ENCODE measurements at places on chromosomes 11 and 22. TPM values are rescaled to one million over a fixed set of nuclear protein-coding genes. Genes with fewer than 3 reads are reported as not detected.

PHLDB1 gene
- 85.2 TPM for total RNA-seq

- DNase-seq = no peak
Observed at GRCh38 chr11:2525941-2526807, 81.4 kb downstream of the KCNQ1 start.

GRCh38 chr11:106344966-106345365, 267.5 kb downstream of the AASDHPPT start:
- no peak for DNase-seq

- no peak for DNase-seq
Observed at GRCh38 chr11:120375076-120375475, 38.9 kb downstream of the ARHGEF12 start.

DNA sequence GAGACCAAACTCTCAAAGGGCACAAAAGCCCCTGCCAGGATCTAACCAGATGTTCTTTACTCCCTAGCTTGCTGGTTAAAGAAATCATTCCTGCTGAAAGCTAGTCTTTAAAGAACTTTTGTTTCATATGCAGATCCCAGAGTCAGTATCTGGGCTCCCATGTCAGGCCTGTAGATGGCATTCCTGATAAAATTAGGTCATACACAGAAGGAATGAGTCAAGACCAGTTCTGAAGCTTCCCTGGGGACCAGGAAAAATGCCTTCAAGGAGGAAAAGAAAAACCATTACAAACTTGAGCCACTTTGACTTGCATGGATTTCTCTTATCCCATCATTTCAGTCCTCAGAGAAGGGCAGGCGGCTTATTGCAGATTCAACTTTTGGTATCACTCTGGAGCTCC, 5.9 kb downstream of the DBX1 start:
- DNase-seq = peak; percentile 72

ATL3 gene
- 24.4 TPM for total RNA-seq

- no peak for DNase-seq
Observed at GRCh38 chr11:76624500-76625379, 45.8 kb downstream of the LRRC32 start.

DNA sequence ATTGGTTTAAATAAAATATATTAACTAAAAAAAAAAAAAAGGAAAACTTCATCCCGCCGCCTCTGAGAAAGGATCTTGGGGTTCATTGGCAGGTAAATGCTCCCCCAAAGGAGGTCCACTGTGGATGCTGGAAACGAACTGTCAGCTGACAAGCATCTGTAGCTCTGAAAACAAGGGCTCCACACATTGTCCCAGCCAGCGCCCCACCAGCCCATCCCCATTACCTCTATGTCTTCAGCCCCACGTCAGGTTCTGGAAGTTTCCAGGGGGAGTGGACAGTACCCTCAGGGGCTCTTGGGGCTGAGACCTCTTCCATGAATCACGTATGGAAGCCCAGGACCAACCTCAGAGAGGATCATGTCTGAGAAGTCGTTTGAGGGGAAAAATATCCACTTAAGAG, 66.4 kb upstream of the WNT7B start:
- no peak for DNase-seq

GRCh38 chr22:50301581-50301991, 5.9 kb downstream of the PLXNB2 start:
- no peak for DNase-seq

DNA sequence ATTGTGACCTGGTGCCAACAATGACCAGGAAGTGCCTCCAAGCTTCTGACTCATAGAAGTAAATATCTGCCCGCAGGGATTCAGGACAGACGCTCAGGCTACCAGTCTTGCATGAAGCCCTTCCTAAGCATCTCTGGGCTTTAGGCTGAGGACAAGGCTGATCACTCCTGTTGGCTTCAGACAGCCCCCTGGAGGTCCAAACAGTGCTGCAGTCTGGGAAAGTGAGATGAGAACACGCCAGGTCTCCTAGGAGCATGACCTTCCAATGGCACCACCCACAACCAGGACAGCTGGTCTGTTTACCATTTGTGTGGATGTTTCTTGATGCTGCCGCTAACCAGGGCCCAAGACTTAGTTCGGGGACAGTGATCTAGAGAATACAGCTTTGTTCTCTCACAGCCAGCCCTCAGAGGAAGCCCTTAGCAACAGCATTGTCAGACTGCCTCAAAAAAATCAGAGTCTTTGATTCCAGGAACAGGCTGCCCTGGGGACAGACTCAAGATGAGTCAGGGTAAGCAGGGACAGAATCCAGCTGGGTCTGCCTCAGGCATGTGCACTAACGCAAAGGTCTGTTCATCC, 111.2 kb downstream of the ZNF280B start:
- DNase-seq = peak; percentile 15

- DNase-seq = no peak
Observed at GRCh38 chr11:125286486-125286885, 121.9 kb downstream of the PKNOX2 start.

- DNase-seq = peak; percentile 14
Observed at GRCh38 chr11:134685793-134686380, 273.8 kb upstream of the B3GAT1 start.

DNA sequence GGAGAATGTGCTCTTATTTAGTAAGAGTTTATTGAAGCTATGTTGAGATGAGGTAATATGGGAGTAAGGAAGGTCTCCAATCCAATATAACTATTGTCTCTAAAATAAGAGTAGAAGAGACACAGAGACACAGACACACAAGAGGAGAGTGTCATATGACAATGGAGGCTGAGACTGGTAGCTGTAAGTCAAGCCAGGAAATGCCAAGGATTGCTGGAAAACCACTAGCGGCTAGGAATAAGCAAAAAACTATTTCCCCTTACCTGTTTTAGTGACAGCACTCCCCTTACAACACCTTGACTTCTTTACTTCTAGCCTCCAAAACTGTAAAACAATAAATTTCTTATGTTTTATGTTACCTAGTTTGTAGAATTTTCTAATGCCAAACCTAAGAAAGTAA, 1652.8 kb downstream of the LRRC4C start:
- peak; percentile 1 for DNase-seq

SHANK2 gene
- 73.1 TPM for total RNA-seq

PNPLA3 gene
- 23.4 TPM for total RNA-seq

- no peak for DNase-seq
Observed at GRCh38 chr22:40040927-40041326, 46.2 kb downstream of the FAM83F start.

DNA sequence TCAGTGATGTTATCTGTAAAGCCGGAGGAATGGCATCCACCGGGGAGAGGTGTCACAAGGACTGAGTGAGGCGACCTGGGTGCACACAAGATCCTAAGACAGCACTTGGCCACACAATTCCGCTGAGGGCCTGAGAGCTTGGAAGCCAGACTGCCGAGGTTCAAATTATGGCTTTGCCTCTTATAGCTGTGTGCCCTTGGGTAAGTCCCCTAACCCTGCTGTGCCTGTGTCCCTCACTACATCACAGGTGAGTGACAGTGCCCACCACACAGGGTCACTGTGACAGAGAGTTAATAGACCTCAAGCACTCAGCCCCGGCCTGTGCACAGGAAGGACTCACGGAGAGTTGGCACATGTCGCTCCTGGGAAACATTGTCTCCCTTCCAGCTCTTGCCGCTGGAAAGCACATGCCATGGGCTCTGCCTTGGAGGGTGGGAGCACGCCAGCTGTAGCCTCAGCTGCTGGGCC, 592 bp downstream of the RHOD start:
- no peak for DNase-seq

DNA sequence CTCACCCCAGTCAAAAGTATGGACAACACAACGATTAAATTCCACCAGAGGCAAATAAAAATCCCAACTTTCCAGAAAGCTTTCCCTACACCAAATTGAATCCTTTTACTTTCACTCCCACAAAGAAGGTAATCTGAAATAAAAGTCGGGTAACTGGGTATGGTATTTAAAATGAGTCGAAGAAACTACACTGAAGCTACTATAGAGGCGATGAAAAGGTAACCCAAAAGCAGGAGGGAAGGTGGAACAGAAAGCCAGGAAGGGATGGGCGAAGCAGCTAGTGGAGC, 1.1 kb downstream of the PICALM start:
- no peak for DNase-seq

DNA sequence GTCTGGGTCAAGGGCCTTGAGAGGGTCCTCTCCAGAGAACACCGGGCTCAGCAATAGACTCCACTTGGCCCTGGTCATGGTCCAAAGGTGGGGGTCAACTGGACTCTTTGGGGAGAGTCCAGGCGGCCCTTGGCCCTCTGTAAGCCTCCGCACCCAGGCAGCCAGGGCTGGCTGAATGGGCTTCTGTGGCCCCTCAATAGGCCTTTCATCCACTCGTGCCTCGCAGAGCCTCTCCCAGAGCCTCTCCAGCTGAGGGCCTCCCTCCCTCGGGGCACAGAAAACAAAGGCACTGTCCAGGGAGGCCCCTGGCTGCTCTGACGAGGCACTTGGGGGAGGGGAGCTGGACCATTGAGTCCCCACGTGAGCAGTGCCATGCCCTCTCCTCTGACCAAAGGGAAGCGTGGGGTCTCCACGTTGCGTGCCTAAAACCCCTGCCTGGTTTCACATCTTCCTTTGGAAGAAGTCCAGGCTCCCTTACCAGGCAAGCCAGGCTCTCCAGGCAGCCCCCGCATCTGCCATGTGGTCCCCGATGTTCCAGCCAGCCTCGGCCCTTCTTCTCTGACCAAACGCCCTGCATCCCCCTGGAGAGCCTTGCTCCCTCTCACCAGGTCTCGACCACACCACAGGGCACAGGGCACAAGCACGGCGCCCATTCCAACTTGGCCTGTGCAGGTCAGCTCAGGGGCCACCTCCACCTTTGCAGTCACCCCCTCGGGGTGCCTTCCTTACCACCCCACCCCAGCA, 15.5 kb downstream of the KIAA0930 start:
- no peak for DNase-seq

- no peak for DNase-seq
Observed at GRCh38 chr11:17721242-17721999, 2.0 kb downstream of the MYOD1 start.

DNA sequence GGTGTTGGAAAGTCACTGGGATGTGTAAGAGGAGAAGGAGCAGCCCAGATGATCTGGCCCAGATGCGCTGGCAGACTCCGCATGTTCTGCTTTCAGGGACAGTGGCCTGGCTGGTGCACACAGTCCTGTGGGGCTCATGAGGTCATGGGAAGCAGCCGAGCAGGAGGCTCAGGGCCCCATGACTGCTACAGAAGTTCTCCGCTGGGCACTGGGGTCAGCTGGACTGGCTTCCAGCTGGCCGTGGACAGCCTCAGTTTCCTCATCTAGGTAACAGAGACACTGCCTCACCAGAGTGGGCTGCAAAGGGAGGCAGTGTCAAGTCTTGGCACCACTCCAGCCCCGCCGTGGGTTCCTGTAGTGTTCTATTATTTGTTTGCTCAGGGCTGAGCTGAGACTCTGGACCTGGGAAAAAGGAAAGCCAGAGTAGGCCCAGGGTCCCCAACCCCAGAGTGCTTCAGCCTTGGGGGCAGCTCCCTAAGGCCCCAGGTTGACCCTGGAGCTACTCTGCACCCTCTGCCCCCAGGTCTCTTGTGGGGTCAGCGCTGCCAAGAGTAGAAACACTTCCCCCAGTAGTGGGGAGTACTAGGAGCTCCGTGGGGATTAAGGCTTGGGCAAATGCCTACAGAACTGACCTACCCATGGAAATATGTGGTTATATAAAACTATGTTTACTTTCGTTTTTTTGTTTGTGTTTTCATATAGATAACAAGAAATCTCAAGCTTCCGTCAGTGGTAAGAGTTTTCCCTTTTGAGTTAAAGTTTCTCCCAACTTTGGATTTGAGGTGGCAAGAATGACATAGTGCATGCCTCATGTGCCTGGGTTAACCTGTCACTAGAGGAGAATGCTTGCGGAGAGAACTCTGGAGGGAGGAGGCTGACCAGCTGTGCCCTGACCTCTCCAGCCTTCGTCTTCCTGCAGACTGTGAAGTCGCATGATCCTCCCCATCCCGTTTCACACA, 45.3 kb downstream of the MED15 start:
- DNase-seq = no peak

DNA sequence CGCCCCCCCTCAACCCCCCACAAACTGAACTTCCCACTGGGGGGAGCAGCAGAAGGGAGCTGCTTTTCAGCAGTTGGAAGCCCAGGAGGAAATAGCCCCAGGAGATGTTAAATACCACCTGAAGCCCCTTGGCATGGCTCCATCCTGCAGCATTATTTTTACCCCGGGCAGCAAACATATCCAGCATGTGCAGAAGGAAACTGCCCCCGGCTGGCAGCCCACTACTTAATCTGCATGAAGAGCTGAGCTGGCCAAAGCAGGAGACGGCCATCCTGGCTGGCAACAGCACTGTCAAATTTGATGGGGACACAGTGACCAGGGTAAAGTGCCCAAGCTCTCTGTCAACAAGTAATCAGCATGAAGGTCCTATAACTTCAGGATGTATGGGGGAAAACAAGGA, 32.0 kb downstream of the BUD13 start:
- DNase-seq = no peak

DNA sequence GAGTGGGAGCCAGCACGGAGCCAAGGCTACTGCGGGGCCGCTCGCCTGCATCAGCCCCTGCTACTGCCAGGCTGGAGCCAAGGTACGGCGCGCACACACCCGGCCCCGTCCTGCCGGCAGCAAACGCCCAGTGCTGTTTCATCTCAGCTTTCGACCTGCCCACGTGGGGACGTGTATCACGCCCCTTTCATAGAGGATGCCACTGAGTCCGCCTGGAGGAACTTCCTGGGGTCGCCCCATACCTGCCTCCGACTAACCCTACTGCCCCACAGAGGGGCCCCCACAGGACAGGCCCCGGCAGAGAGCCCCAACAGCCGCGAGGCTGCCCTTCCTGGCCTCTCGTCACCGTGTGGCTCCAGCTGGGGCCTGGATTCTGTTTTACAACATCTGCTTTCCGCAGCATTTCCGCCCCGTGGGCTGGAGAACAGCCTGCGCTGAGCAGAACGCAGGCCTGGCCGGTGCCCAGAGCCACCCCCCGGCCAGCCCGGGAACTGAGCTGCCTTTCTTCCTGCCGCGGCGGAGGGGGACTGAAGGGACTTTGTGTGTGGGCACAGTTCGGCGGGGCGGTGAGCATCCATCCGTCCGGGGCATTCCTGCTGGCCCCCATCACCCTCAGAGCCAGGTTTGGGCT, 22.9 kb upstream of the ARHGAP8 start:
- no peak for DNase-seq

GRCh38 chr11:73995247-73995646, 12.6 kb upstream of the UCP2 start:
- DNase-seq = no peak

DNA sequence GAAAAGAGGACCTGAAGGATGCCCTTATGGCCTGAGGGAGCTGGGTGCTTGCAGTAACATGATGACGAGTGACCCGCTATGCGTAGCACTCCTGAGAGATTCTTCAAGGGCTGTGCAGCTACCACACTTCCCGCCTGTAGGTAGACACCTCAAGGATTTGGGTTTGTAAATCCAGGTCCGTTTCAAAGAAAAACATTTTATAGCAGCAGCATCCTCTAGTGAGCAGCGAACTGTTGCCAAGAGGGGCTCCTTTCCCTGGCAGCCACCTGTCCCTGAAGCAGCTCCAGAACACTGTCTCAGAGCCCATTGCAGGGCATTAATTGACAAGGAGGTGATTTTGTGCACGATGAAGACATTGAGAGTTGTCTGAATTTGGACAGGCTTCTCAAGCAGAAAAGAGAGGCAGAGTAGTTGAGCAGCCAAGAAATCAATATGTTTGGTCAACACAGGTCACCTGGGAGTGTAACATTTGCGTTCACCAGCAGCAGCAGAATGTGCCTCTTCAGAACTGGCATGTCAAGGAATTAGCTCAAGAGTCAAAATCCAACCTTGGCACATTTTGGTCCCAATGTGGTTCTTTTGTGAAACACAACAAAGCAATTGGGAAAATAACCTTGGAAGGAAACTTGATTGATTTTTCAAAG, 209.8 kb upstream of the MTNR1B start:
- DNase-seq = no peak

Data from GM23338 (cell line).